ENCODE measurements at places on chromosomes 7 and 10.

GRCh38 chr10:118544401-118544948 is 51.0 kb downstream of the PRLHR start:
- H3K4me3 ChIP-seq, result no peak overlapping the region
- no peak for DNase-seq
- H3K27ac ChIP-seq, result no peak overlapping the region
- no peaks in the 10 kb centered on the region for H3K4me1 ChIP-seq
- no peaks in the 10 kb centered on the region for H3K36me3 ChIP-seq

DNA sequence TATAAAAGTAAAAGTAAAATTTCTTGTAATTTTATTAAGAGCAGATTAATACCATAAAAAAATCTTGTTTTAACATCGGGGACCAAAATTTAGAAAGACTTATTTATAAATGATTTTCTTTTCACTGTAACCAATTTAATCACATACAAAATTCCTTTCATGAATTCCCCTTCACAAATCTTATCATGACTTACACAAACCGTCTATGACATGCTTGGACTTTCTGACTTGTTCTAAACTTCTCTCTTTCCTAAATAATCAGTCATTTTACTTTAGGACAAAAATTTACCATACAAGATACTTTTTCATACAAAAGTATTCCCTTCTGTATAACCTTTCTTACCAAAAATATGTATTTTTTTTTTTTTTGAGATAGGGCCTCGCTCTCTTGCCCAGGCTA is 9.3 kb downstream of the CROT start:
- no peaks in the 10 kb centered on the region for H3K27me3 ChIP-seq
- H3K27ac ChIP-seq, result no peak overlapping the region
- no peak overlapping the region for H3K4me3 ChIP-seq
- DNase-seq, result no peak
- H3K4me1 ChIP-seq, result no peaks in the 10 kb centered on the region

DNA sequence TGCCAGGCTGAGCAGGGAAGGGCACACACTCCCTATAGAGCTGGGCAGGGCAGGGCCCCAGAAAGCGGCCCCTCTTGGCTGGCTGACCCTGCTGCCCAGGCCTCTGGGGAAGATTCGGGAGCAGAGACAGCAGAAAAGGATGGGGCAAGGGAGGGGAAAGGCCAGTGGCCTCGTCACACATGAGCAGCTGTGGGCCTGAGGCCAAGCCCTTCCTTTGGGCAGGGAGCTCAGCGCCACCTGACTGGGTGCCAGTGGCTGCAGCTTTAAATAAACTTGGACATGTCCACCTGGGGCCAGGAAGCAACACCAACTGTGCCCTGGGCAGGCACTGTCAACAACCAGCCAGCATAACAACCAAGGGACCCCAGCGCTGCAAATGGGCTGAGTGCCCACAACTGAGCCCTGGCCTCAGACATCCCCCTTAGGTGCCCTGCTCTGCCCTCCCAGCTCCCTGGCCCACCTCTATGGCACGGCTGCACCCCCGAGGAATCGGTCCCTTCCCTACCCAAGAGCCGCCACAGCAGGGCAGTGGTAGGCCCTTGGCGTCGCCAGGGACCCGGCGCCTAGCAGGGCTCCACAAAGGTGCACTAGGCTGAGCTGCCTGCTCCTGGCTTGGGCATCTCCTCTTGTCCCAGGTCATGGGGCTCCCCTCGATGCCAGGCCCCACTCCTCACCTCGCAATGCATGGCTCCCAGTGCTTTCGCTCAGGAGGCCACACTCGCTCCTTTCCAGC is 2.6 kb downstream of the CAMK2B start:
- H3K27ac ChIP-seq, result peak overlapping the region; percentile 69
- no peaks in the 10 kb centered on the region for H3K36me3 ChIP-seq
- H3K4me3 ChIP-seq, result no peak overlapping the region
- no peaks in the 10 kb centered on the region for H3K27me3 ChIP-seq
- DNase-seq, result no peak

GRCh38 chr7:43905956-43906330 is 453 bp downstream of the URGCP start:
- DNase-seq, result peak; percentile 46
- H3K27ac ChIP-seq, result peak overlapping the region; percentile 85
- no peaks in the 10 kb centered on the region for H3K27me3 ChIP-seq

- H3K27ac ChIP-seq, result peak overlapping the region; percentile 31
- H3K36me3 ChIP-seq, result no peaks in the 10 kb centered on the region
- H3K27me3 ChIP-seq, result no peaks in the 10 kb centered on the region
- peak; percentile 13 for DNase-seq
- H3K4me3 ChIP-seq, result no peak overlapping the region
Measured at GRCh38 chr10:43965033-43965917, 316.6 kb upstream of the ZNF32 start.

DNA sequence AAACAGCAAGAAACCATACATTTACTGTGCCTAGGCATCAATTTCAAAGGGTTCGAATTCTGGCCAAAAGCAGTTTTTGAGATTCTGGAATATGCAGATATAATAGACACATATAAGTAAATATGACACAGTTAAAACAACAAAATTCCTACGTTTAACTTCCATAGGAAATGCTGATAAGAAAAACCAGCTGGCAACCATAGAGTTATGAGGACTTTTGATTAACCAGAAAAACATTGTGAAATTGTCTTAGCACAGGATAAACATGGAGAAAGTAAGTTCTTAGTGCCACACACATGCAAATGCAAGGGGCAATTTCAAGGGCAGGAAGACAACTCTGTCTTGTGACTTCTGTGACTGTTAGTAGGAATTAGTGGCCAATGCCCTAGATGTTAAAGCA is 702.1 kb downstream of the TNS3 start:
- no peaks in the 10 kb centered on the region for H3K36me3 ChIP-seq
- H3K4me1 ChIP-seq, result no peaks in the 10 kb centered on the region
- H3K4me3 ChIP-seq, result no peak overlapping the region
- no peak for DNase-seq

GRCh38 chr10:26887611-26888215 is 27.0 kb upstream of the ABI1 start:
- no peak for DNase-seq
- no peak overlapping the region for H3K27ac ChIP-seq
- no peak overlapping the region for H3K4me3 ChIP-seq
- H3K36me3 ChIP-seq, result no peaks in the 10 kb centered on the region

GRCh38 chr10:71447676-71448075 is 51.0 kb downstream of the CDH23 start:
- no peak overlapping the region for H3K27ac ChIP-seq
- H3K27me3 ChIP-seq, result no peaks in the 10 kb centered on the region
- no peak overlapping the region for H3K4me3 ChIP-seq
- H3K36me3 ChIP-seq, result no peaks in the 10 kb centered on the region
- no peaks in the 10 kb centered on the region for H3K4me1 ChIP-seq

GRCh38 chr7:35878351-35878750 is 77.5 kb downstream of the SEPTIN7 start:
- no peak overlapping the region for H3K27ac ChIP-seq
- H3K36me3 ChIP-seq, result no peaks in the 10 kb centered on the region
- no peak overlapping the region for H3K4me3 ChIP-seq
- H3K27me3 ChIP-seq, result no peaks in the 10 kb centered on the region
- no peaks in the 10 kb centered on the region for H3K4me1 ChIP-seq

DNA sequence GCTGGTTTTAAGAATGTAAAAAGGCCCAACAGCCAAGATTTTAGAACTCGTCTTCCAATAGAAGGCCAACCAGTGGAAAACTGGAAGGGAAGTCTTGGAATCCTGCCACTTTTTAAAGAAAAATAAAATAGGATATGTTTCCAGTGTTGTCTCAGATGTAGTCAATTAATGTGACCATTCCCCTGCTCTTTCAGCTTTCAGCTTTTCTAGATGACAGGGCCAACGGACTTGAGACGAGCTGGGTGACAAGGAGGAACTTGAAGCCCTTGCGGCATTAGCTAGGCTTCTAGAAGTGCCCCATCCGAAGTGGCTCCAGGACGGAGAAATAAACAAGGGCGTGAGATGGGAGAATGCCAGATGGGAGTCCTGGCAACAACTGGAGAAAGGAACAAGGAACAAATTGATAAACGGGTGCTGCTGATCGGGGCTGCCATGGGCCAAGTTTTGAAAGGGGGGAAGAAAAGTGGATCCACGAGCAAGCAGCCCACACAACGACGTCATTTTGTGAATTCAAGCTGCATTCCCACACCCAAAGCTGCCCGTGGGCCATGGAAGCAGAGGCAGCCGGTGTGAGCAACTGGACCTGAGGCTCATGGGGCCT is 42.3 kb downstream of the CTBP2 start:
- H3K4me3 ChIP-seq, result no peak overlapping the region
- no peaks in the 10 kb centered on the region for H3K27me3 ChIP-seq
- H3K36me3 ChIP-seq, result no peaks in the 10 kb centered on the region
- peaks cover 3% of the 10 kb centered on the region for H3K4me1 ChIP-seq

DNA sequence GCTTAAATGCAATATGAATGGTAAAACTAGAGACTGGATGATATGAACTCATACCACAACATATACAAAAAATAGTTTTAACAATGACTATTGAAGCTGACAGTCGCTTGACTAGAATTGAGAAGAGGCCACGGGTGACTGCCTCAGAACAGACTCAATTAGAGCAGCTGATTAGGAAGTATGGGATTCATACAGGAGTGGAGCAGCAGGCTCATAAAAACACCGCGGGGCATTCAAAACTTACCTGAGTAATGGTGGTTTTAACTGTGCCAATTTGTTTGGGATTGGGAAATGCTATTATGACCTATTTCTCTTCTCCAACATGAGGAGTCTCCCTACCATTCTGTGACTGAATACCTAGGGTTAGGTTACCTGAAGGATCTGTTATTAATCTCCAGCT is 2.1 kb downstream of the CADPS2 start:
- no peak overlapping the region for H3K4me3 ChIP-seq
- DNase-seq, result no peak
- peaks cover 18% of the 10 kb centered on the region for H3K4me1 ChIP-seq
- no peaks in the 10 kb centered on the region for H3K36me3 ChIP-seq
- no peaks in the 10 kb centered on the region for H3K27me3 ChIP-seq

- H3K27me3 ChIP-seq, result no peaks in the 10 kb centered on the region
- H3K36me3 ChIP-seq, result no peaks in the 10 kb centered on the region
- no peak overlapping the region for H3K4me3 ChIP-seq
- H3K4me1 ChIP-seq, result no peaks in the 10 kb centered on the region
- H3K27ac ChIP-seq, result no peak overlapping the region
Measured at GRCh38 chr10:124569623-124570470, 108.2 kb downstream of the LHPP start.

GRCh38 chr7:84612981-84613681 is 418.5 kb upstream of the SEMA3A start:
- H3K36me3 ChIP-seq, result no peaks in the 10 kb centered on the region
- H3K4me1 ChIP-seq, result no peaks in the 10 kb centered on the region
- H3K27ac ChIP-seq, result no peak overlapping the region
- peaks cover 2% of the 10 kb centered on the region for H3K27me3 ChIP-seq
- no peak for DNase-seq
- H3K4me3 ChIP-seq, result no peak overlapping the region

- H3K4me1 ChIP-seq, result no peaks in the 10 kb centered on the region
- no peak for DNase-seq
- no peak overlapping the region for H3K27ac ChIP-seq
Measured at GRCh38 chr10:11249152-11249807, 231.6 kb downstream of the CELF2 start.

DNA sequence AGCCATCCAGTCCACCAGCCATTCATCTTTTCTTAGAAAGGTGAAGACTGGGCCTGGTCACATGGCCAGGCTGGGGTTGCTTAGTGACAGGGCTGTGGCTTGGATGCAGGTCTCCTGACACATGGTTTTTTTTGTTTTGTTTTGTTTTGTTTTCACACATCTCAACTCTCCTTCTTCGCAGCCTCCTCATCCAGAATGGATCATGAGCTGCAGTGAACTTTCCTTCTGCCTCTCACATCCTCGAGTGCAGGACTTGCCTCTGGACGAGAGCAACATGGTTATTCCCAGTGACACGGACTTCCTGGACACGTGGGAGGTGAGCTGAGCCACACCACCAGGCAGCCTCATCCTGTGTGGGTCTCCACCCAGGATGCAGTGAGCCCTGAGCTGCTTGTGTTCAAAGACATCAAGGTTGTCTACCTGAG is 9.5 kb downstream of the AKR1E2 start:
- peaks cover 5% of the 10 kb centered on the region for H3K4me1 ChIP-seq
- H3K27ac ChIP-seq, result no peak overlapping the region
- DNase-seq, result no peak
- no peaks in the 10 kb centered on the region for H3K36me3 ChIP-seq

- no peaks in the 10 kb centered on the region for H3K36me3 ChIP-seq
- H3K27me3 ChIP-seq, result no peaks in the 10 kb centered on the region
- peak overlapping the region; percentile 95 for H3K27ac ChIP-seq
Measured at GRCh38 chr7:47580811-47581331, 1.0 kb downstream of the TNS3 start.

GRCh38 chr10:110413903-110414547 is 83.7 kb upstream of the DUSP5 start:
- no peaks in the 10 kb centered on the region for H3K36me3 ChIP-seq
- peaks cover 10% of the 10 kb centered on the region for H3K4me1 ChIP-seq
- H3K27me3 ChIP-seq, result no peaks in the 10 kb centered on the region
- no peak for DNase-seq
- no peak overlapping the region for H3K4me3 ChIP-seq

GRCh38 chr7:44288381-44288685 is 37.1 kb downstream of the CAMK2B start:
- H3K27me3 ChIP-seq, result no peaks in the 10 kb centered on the region
- no peak overlapping the region for H3K4me3 ChIP-seq
- H3K4me1 ChIP-seq, result peaks cover 4% of the 10 kb centered on the region
- no peaks in the 10 kb centered on the region for H3K36me3 ChIP-seq

DNA sequence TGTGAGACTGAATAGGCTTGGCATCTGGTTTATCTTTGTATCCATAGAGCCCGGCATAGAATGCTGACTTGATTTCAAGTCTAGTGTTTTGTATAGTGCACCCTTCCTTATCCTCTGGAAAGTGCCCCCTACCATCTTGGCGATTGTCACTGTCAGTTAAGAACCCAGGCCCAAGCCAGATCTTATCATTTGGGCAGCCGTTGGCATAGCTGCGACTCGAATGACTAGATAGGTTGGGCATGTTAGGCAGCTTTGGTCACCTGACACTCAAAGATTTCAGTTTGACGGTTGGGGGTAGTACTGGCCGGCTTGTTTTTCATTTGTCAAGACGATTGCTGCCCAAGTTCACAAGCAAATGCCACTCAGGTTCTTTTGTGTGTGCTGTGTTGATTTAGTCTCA is 6.6 kb downstream of the NIPSNAP2 start:
- no peak overlapping the region for H3K27ac ChIP-seq
- H3K4me1 ChIP-seq, result peaks cover 3% of the 10 kb centered on the region
- no peaks in the 10 kb centered on the region for H3K27me3 ChIP-seq
- DNase-seq, result no peak
- no peak overlapping the region for H3K4me3 ChIP-seq

GRCh38 chr7:94403546-94403945 is 8.9 kb downstream of the COL1A2 start:
- H3K4me3 ChIP-seq, result no peak overlapping the region
- H3K4me1 ChIP-seq, result no peaks in the 10 kb centered on the region
- H3K27me3 ChIP-seq, result no peaks in the 10 kb centered on the region
- H3K27ac ChIP-seq, result no peak overlapping the region

- DNase-seq, result no peak
- H3K36me3 ChIP-seq, result no peaks in the 10 kb centered on the region
- no peak overlapping the region for H3K27ac ChIP-seq
- H3K4me3 ChIP-seq, result no peak overlapping the region
- no peaks in the 10 kb centered on the region for H3K4me1 ChIP-seq
- H3K27me3 ChIP-seq, result no peaks in the 10 kb centered on the region
Measured at GRCh38 chr7:134505856-134506255, 21.5 kb upstream of the AKR1B10 start.

- H3K27me3 ChIP-seq, result no peaks in the 10 kb centered on the region
- DNase-seq, result no peak
- no peak overlapping the region for H3K4me3 ChIP-seq
- H3K27ac ChIP-seq, result no peak overlapping the region
Measured at GRCh38 chr10:33820531-33820930, 486.1 kb upstream of the NRP1 start.

- no peaks in the 10 kb centered on the region for H3K4me1 ChIP-seq
- DNase-seq, result no peak
- peak overlapping the region; percentile 72 for H3K27ac ChIP-seq
- peaks cover 30% of the 10 kb centered on the region for H3K36me3 ChIP-seq
Measured at GRCh38 chr7:48097521-48098231, 8.6 kb downstream of the UPP1 start.

Measured in liver (tissue), 10 donors.